Activated CD4-positive, alpha-beta T cell treated with anti-CD3 and anti-CD28 coated beads, Interleukin-2, amount 50 U/mL, for 1 hour (primary cell): ENCODE measurements at places on chromosomes 11 and 22.
A peak's percentile ranks its signal among the peaks of the same experiment; 100 is the strongest.

DNA sequence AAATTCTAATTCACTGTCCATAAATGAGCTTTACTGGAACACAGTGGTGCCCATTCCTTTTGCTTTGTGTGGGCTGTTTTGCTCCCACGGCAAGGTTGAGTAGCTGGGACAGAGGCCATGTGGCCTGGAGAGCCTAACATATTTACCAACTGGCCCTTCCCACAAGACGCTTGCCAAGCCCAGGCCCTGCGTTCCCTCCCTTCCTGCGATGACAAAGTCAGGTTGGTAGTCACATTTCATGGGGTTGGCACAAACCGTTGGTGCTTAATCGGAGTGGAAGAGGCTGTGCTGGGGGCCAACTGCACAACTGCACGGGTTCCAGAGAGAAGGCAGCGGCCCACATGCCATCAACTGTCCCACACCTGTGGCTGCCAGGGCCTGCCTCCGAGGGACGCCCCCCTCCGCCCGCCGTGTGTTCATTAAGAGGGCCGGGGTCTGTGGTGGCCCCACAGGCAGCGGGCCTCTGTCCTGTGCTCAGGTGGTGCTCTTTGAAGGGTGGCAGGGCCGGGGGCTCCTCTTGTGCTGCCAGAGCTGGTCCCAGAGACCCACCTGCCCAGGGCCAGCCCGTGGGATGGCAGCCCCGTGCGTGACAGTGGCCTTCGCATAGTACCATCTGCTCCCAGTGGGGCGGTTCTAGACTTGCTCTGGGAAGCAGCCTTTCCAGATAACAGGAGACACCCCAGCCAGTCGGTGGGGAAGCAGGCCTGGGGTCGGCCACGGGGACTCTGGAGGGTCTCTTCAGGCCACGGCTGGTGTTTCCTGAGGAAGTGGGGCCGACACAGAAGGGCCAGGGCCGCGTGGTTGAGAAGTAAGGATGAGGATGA is 81.5 kb upstream of the CLDN5 start:
- no peak for DNase-seq

DNA sequence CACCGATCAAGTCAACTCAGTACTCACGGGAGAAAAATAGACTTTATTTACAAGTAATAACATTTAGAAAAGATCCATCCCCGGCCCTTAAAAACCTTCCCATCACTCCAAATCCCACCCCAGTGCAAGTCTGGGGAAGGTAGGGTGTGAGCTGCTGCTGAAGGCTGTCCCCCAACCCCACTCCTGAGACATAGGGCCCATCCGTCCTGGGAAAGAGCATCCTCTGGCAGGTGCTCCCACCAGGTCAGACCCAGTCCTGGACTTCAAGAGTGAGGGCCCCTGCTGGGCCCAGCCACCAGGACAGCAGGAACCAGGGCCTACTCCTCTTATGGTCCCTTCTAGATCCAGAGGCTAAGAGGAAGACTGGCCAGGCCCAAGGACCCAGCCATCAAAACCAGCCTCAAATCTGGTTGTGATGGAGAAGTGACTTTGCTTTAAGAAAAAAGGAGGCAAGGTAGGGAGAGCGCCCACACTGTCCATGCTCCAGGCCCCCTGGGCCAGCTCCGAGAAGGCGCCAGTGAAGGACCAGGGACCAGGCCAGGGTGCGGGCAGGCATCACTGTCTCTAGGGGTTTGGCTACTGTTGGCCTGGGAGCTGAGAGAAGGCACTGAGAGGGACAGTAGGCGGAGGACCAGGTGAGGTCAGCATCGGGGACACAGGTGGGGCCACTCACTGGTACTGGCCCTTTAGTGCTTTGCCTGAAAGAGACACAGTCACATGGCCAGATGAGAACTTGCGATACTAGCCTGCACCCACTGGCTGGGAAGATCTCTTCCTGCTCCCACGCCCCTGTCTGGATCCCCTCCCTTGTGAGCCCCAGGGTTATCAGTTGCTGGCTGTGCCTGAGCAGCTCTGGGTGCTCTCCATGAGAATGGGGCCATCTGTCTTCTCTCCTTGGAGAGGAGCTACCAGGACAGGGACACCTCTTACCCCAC is 4.4 kb downstream of the IL18BP start:
- no peak for DNase-seq

DNA sequence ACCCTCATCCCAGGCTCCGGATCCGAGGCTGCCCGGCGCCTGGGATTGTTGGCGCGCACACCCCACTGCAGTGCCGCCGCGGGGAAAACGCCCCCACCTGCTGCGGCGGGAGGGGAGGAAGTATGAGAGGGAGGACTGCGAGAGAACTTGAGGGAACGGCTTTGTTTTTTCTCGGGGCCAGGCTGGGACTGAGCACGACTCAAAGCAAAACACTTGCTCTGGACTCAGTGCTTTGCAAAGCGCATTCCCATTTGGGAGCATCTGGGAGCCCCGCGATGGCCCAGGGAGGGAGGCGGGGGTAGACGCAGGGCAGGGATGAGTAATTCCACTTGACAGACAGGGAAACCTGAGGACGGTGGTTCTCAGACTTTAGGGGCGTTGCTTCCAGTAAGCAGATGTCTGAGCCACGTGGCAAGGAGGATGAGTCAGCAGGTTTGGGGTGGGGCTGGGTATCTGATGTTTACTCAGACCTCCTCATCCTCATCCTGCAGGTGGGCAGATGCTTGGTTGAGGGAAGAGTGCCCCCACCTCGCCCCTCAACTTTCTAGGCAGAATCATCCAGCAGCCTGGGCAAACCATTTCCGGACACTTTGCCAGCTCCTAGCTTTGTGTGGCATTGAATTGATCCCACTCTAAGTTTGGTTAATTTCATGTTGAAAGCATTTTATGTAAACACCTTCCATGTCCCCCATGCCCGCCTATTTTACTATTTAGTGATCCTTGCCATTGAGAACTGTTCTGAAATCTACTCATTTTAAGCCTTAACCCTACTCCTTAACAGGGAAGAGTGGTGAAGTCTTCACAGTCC is 1.5 kb downstream of the MIAT start:
- DNase-seq, result peak; percentile 68

DNA sequence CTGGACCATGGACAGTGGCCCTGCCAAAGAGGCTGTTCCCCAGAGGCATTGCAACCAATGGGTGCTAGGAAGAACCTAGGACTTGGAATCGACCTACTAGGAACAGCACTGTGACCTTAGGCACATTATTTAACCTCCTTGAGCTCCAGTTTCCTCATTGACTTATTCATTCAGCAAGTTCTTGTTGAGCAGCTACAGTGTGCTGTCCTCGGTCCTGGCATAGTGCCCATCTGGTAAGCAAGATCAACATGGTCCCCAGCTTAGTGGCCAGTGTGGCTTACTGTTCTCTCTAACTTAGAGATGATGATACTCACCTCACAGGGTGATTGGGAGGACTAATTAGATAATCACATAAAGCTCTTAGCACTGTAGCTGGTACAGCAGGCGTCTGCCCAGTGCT is 8.2 kb downstream of the ABCG4 start:
- no peak for DNase-seq

DNA sequence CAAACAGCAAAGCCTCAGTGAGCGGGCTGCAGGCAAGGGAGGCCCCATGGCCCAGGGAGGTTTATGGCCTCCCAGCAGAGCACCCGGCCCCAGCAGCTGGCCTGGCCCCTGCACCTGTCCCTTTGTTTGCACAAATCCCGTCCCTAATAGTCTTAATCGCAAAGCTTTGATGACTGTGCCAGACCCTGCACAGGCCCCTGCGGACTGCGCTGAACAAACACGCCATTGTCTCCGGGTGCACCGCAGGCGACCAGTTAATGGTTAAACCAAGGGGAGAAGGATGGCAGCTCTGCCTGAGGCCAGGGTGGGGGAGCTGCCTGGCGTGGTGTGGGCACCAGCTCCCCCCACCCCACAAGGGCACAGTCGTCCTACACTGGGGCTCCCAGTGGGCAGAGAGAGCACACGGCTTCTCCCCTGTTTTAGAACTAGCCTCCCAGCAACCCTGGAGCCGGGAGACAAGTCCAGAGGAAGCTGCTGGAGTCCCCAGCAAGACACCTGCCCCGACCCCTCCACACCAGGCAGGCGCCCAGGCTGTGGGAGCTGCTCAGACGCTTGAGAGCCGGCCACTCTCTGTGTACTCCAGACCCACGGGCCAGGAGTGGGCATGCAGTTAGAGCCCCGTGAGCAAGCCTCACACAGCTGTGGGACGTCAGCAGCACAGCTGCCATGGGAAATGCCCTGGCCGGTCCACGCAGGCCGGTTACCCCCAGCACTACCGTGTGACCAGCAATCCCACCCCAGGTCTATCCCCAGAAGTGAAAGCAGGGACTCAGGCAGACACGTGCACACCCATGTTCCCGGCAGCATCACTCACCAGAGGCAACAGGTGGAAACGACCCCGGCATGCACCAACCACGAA is 39.7 kb upstream of the TH start:
- DNase-seq, result no peak

- no peak for DNase-seq
These were observed 414.4 kb upstream of the CADM1 start for GRCh38 chr11:115918576-115918975.

DNA sequence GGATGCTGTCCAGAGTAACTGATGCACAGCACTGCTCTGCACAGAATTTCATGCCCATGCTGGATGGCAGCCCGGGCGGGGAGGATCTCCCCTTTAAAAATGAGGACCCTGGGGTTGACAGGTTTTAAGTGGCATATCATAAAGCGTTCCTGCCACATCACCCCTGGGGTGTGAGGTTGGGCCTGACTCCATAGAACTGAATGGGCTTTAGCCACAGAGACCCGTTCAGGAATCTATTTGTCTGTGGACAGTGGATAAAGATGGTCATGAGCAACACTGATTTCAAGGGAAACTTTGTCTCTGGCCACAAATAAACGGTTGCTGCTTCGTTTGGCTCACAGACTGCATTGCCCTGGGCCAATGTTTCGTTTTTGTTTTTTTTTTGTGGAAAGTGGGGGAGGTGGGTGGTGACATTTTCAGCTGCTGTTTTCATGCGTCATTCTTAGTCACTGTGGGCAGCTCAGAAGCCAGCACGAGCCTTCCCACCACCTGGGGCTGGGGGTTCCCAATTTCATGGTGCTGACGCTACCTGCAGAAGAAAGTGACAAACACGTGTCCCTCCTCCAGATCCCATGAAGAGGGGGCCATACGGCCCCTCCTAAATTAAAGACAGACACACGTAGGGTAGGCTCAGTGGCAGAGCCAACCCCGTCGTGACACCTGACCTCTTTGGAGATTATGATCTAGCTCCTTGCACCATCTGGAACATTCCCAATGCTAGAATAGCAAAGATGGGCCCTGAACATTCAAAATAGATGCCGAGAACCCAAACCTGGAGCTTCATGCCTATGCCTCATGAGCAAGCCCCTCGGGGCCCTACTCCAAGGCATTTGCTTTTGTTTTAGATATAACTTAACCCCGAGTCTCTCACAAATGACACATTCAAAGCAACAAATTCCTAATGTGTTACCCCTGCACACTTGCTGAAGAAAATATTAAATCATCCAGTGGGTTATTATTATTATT is 54.8 kb upstream of the PHF21B start:
- DNase-seq, result no peak

DNA sequence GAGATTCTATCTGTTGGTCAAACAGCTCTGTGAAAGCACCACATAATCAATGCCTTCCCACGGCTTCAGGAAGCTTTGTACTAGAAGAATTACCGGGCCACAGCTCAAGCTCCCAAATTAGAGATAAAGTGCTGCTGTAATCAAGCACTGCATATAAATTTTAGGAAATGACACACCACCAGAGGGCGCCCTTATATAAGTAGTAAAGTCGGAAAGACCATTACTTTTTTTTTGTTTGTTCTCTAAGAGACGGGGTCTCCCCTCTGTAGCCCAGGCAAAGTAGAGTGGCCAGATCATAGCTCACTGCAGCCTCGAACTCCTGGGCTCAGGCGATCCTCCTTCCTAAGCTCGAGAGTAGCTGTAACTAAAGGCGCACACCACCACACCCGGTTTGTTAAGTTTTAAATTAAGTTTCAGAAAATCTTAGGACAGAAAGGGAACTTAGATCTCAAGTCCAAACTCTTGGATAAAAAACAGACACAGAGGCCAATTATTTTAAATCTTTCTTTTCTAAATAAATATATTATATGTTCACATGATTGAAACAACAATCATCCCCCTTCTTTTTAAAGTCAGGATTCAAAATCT is 32.6 kb downstream of the PRCP start:
- DNase-seq, result peak; percentile 74

GRCh38 chr22:36492109-36492508 is 10.7 kb upstream of the TXN2 start:
- DNase-seq, result no peak

DNA sequence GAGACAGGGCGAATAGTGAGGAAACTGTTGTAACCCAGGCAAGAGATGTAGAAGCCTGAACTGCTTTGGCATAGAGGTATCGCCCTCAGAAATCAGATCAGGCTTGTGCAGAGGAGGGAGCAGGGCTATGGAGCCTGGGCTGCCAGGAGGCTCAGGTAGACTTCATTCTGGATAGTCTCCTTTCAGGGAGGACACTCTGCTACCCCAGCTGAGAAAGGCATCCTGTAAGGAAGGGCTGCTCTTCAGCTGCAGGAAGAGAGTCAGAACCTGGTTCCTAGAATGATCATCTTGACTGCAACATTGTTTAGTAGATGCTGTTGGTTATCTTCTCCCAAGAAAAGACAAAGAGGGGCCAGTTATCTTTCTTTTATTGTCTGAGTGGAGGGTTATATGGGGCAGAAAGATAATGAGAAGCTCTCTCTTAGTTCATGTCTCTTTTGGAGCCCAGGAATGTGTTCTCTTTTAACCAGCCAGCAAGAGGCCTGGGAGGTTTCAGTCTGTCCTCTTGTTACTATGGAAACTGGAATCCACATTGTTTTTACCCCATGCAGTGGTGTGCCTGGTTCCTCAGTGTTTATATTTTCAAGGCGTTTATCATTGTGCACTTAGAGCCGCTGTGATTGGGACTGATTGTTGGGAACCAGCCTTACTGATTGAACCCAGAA is 95.7 kb downstream of the STIM1 start:
- DNase-seq, result no peak

GRCh38 chr11:66586136-66586535 is 6.7 kb downstream of the CCDC87 start:
- no peak for DNase-seq

DNA sequence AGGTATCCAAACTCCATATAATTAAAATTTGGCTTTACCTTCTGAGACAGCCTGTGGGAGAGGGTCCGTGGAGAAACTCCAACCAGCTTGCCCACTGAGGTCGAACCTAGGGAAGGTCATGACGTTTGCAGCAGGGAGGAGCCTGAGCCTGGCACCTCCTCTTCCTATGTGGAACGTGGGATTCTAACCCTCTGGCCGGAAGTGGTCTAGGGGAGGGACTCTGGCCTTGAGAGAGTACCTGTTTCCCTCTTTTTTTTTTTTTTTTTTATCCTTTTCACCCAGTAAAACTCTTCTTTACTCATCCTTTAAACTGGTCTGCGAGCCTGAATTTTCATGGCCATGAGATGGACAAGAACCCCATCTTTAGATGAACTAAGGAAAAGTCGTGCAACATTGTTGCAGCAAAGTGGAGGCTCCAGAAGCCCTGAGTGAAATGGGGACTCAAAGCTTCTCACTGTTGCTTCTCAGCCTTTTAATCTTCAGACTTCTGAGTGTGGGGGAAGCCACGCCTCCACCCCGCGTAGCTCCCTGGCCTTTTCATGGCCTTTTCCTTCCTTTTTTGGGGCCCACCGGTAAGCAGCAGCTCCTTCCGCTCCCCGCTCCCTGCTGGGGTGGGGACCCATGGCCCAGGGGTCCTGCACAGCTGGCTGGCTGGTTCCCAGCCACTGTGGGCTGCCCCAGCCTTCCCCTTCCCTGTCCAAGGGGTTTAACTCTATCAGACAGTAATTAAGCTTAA is 1359.9 kb downstream of the LRRC4C start:
- DNase-seq, result no peak
